Activated T-helper 1 cell treated with anti-CD3 and anti-CD28 coated beads, Interleukin-12 subunit alpha, Interleukin-12 subunit beta, Interleukin-2, Interleukin-4 antibody, amounts not matched to agents 30 ng/mL and 10 ng/mL and 1 ng/mL, durations not matched to agents 14 hours and 24 hours and 36 hours (primary cell): ENCODE measurements at places on chromosomes 11 and 22.

DNA sequence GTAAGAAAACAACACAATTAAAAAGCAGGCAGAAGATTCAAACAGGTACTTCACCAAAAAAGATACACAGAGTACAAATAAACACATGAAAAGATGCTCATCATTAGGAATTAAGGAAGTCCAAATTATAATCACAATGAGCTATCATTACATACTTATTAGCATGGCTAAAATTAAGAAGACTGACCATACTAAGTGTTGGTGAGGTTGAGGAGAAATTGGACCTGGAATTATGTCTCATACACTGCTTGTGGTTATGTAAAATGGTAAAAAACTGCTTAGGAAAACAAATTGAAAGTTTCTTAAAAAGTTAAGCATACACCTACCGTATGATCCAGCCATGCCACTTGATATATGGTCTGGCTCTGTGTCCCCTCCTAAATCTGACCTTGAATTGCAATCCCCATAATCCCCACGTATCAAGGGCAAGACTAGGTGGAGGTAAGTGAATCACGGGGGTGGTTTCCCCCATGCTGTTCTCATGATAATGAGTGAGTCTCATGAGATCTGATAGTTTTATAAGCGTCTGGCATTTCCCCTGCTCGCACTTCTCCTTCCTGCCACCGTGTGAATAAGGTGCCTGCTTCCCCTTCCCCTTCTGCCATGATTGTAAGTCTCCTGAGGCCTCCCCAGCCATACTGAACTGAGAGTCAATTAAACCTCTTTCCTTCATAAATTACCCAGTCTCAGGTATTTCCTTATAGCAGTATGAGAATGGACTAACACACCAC, 4.8 kb downstream of the SAAL1 start:
- no peaks in the 10 kb centered on the region for H3K27me3 ChIP-seq
- peaks cover 24% of the 10 kb centered on the region for H3K4me1 ChIP-seq
- no peak for DNase-seq
- peaks cover 27% of the 10 kb centered on the region for H3K36me3 ChIP-seq
- no peak overlapping the region for H3K4me3 ChIP-seq
- H3K27ac ChIP-seq = no peak overlapping the region

DNA sequence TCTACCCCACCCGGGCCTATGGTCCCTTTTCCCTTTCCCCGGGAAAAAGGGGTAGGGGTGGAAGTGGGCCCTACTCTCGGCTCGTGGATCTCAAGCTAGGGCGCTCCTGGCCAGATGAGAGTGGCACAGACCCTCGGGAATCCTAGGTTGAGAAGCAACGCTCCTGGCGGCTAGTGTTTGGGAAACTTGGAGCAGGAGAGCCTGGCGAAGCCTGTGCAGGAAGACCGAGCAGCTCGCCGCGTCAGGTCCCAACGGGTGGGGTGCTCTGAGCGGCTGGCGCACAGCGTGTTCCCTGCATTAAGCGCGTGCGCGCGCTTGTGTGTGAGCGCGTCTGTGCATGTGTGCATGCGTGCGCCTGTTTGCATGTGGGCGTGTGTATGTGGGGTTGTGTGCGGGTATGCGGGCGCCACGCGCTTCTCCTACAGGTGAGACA, 7.1 kb upstream of the FLI1 start:
- peak overlapping the region; percentile 72 for H3K4me3 ChIP-seq
- H3K4me1 ChIP-seq = peaks cover 45% of the 10 kb centered on the region
- peak; percentile 41 for DNase-seq
- peaks cover 75% of the 10 kb centered on the region for H3K27me3 ChIP-seq
- no peak overlapping the region for H3K27ac ChIP-seq

- no peaks in the 10 kb centered on the region for H3K36me3 ChIP-seq
- H3K4me3 ChIP-seq = no peak overlapping the region
These were observed 311.4 kb downstream of the DYNC2H1 start for GRCh38 chr11:103420593-103420992.

GRCh38 chr11:124194293-124195188, 11.4 kb downstream of the OR10D3 start:
- H3K36me3 ChIP-seq = no peaks in the 10 kb centered on the region
- no peak for DNase-seq
- H3K4me1 ChIP-seq = no peaks in the 10 kb centered on the region
- H3K4me3 ChIP-seq = no peak overlapping the region
- peaks cover 11% of the 10 kb centered on the region for H3K27me3 ChIP-seq
- no peak overlapping the region for H3K27ac ChIP-seq

GRCh38 chr11:24145411-24145810, 351.4 kb upstream of the LUZP2 start:
- H3K4me3 ChIP-seq = no peak overlapping the region
- no peak overlapping the region for H3K27ac ChIP-seq
- H3K4me1 ChIP-seq = no peaks in the 10 kb centered on the region

DNA sequence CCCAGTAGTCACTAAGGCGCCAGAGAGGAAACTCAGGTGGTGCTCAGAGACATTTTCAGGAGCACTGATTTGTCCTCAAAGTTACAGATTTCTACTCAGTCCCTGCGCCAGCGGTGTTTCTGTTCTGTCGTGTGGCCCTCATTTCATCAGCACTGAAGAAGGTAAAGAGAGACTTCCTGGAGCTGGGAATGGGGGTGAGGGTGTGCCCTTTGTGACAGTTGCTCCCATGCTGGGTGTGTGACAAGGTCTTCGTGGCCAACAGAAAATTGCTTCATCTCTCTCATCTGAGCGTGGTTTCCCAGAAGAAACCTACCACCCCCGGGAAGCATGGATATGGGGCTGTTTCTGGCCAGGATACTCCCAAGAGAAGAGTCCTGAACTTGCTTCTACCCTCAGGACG, 2.0 kb upstream of the PPARA start:
- DNase-seq = no peak
- no peak overlapping the region for H3K4me3 ChIP-seq
- peaks cover 18% of the 10 kb centered on the region for H3K4me1 ChIP-seq
- H3K36me3 ChIP-seq = peaks cover 5% of the 10 kb centered on the region

DNA sequence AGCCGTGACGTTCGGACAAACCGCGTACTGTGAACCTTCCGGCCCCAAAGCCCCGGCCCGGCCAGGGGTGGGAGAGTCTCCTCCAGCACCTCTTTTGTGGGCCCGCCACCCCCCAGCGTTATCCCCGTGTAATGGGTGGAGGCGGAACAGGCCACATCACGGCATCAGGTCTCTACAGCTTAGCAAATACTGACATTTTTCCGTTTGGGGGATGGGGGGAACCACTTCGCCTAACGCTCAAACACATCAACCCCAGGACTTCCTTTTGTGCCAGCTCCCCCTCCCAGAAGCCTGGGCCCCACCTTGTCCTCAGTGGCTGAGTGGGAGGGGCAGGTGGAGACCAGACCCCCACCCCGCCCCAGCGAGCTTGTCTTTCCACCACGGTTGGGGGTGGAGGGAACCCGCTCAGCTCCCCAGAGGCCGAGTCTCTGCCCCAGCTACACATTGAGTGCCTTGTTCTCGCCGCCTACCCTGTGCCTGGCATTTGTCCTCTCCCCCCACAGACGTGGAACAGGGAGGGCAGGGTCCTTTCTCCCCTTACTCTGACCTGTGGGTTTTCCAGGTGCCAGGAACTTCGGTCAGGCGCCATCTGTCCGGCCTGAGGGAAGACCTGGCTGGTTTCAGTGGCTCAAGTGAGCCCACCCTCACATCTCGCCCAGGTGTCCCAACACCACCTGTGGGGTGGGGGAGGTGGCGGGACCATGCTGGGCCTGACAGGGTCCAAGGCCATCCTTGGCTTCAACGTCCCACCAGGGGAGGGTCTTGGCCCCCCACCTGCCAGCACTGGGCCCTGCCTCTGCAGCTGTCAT, 29.6 kb downstream of the SBF1 start:
- no peak for DNase-seq
- peaks cover 17% of the 10 kb centered on the region for H3K36me3 ChIP-seq

DNA sequence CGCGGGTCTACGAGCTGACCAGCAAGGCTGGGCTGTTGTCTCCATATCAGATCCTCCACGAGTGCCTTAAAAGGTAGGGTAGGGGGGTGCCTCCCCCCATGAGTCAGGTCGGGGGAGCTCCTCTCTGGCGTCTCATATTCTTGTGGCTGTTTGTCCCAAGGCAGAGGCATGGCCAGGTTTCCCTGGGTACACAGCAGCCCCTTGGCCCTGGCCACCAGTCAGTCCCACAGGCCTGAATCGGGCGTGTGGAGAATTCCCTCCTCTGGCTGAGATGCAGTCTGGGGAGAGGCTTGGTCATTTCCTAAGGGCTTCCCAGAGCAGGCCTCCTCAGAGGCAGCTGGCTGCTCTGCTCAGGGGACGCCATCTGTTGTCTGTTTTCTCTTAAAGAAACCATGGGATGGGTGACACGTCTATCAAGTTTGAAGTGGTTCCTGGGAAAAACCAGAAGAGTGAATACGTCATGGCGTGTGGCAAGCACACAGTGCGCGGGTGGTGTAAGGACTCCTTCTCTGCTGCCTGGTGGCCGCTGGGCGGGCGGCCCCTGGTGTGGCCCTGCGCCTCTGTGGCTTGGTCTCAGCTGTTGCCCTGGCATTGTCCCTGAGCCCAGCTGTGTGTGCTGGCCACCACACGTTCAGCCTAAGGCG, 9.6 kb upstream of the RANBP1 start:
- no peak for DNase-seq
- peaks cover 41% of the 10 kb centered on the region for H3K4me1 ChIP-seq
- no peaks in the 10 kb centered on the region for H3K27me3 ChIP-seq
- no peak overlapping the region for H3K27ac ChIP-seq

GRCh38 chr11:107592231-107592590, 1.3 kb downstream of the ELMOD1 start:
- H3K27me3 ChIP-seq = peaks cover 82% of the 10 kb centered on the region
- H3K27ac ChIP-seq = no peak overlapping the region
- H3K36me3 ChIP-seq = peaks cover 3% of the 10 kb centered on the region
- DNase-seq = no peak

DNA sequence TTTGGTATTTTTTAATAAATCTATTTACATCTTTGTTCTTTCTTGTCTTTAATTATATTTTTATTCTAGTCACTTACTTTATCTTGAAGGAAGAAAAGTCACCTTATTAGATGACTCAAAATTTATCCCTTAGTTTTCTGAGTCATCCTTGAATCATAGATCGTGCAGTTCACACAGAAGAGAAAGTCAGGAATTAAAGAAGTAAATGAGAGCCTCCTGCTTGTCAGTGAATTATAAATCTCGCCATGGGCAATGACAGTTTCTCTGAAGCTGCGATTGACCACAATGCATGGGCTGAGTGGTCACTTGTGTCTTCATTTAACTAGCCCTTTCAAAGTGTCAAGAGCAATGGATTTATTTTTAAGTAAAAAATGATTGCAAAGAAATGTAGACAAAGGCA, 91.2 kb downstream of the LUZP2 start:
- H3K36me3 ChIP-seq = no peaks in the 10 kb centered on the region
- H3K27me3 ChIP-seq = no peaks in the 10 kb centered on the region
- H3K4me3 ChIP-seq = no peak overlapping the region
- no peak overlapping the region for H3K27ac ChIP-seq
- no peaks in the 10 kb centered on the region for H3K4me1 ChIP-seq

DNA sequence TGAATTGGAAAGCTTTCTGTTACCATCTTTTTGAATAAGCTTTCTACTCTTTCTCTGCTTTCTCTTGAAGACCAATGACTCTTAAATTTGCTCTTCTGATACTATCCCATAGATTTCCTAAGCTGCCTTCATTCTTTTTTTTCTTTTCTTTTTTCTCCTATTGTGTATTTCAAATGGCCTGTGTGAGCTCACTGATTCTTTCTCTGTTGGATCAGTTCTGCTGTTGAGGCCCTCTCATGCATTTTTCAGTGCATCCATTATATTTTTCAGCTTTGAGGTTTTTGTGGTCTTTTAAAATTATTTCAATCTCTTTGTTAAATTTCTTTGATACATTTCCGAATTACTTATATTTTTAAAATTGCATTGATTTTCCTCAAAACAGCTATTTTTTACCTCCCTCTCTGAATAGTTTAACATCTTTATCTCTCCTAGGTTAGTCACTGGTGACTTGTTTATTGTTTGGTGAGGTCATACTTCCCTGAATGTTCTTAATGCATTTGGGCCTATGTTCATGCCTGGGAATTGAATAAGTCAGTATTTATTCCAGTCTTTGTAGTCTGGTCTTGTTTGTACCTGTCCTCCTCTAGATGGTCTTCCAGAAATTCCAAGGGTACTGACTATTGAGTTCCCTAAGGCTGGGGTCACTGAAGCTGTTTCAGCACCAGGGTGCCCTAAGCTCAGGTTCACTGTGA, 110.6 kb upstream of the SERPIND1 start:
- no peak overlapping the region for H3K4me3 ChIP-seq
- no peak for DNase-seq
- no peak overlapping the region for H3K27ac ChIP-seq
- H3K4me1 ChIP-seq = no peaks in the 10 kb centered on the region
- H3K27me3 ChIP-seq = peaks cover 34% of the 10 kb centered on the region
- H3K36me3 ChIP-seq = no peaks in the 10 kb centered on the region

DNA sequence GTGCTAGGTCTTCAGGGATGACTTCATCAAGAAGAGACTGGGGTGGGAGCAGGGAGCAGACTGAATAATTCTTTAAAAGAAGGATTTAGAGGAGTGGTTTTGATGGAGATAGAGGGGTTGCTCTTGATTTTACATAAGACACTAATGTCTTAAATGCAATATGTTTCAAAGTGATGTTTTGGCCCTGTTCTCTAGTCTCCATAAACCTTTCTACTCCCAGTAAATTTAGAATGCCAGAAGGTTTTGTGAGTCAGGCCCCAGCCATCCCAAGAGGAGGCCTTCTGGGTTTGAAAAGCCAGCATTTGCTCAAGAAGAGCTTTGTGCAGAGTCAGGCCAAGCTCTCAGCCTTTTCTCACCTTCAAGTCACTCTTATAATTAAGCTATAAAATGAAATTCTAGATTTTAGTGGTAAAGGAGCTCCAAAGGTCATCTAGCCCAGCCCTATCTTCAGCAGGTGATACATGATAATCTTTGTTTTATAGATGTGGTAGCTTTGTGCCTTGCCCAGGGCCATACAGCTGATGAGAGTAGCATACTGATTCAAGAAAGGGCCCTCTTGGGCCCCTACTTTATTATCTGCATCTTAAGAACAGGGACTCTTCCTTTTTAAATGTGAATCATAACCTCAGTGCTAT, 122.8 kb upstream of the MTNR1B start:
- H3K4me1 ChIP-seq = no peaks in the 10 kb centered on the region
- DNase-seq = no peak
- H3K27ac ChIP-seq = no peak overlapping the region
- H3K4me3 ChIP-seq = no peak overlapping the region
- H3K27me3 ChIP-seq = no peaks in the 10 kb centered on the region

- H3K4me1 ChIP-seq = no peaks in the 10 kb centered on the region
- H3K36me3 ChIP-seq = no peaks in the 10 kb centered on the region
- peaks cover 26% of the 10 kb centered on the region for H3K27me3 ChIP-seq
- no peak overlapping the region for H3K27ac ChIP-seq
- no peak for DNase-seq
- H3K4me3 ChIP-seq = no peak overlapping the region
These were observed 712 bp downstream of the UPK3A start for GRCh38 chr22:45285263-45286058.
